GM12878 (cell line): ENCODE measurements at places on chromosomes 1 and 21. TPM values are rescaled to one million over a fixed set of nuclear protein-coding genes. Genes with fewer than 3 reads are reported as not detected.

The LMX1A gene
- total RNA-seq, result not detected in 2 replicates

The TFF1 gene
- 0.40 TPM in 1 of 2 replicates, not detected in the other for total RNA-seq

The TSPEAR gene
- not detected in 2 replicates for total RNA-seq

The RNPEP gene
- total RNA-seq, result 45.6 and 47.7 TPM in 2 replicates

GRCh38 chr1:223035724-223036478, 107.1 kb downstream of the TLR5 start:
- DNase-seq, result no peak

DNA sequence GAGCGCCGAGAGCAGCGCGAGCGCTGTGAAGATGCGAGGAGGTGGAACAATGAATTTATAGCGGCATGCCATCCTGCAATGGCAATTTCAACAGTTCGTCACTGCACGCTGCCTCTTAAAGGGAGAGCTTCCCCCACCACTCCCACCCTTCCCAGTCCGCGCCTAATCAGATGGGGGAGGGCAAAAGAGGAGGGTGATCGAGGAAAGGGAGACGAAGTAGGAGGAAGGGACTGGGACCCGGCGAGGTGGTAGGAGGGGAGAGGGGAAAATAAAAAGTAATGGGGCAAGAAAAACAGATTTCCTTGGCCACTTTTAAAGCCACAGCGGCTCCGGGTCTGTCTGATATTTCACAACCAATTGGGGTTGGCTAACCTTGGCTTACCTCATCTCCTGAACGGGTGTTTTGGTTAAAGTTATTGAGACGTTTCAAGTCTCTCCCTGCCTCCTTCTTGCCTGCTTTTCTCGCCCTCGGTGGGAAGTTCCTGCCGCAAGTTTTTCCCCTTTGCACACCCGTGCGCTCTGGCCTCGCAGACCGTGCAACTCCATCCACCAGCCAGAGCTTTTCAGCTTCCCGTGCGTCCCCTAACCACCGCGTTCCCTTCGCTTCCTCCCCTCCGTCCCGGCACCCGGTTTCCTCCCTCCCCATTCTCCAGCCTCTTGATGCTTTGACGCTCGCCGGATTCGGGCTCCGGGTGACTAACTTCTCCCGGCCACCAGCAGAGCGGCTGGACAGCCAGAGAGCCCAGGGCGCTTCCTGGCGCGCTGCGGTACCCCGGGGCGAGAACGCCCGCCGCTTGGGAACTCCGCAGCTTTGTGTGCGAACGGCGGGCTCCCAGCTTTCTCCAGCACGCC, at the start of gene ADAMTS5:
ADAMTS5 (minus strand) TSS at position 27 of the 852 bp plus-strand sequence. CDS start 697 bp downstream, outside the sequence.
- DNase-seq, result no peak

DNA sequence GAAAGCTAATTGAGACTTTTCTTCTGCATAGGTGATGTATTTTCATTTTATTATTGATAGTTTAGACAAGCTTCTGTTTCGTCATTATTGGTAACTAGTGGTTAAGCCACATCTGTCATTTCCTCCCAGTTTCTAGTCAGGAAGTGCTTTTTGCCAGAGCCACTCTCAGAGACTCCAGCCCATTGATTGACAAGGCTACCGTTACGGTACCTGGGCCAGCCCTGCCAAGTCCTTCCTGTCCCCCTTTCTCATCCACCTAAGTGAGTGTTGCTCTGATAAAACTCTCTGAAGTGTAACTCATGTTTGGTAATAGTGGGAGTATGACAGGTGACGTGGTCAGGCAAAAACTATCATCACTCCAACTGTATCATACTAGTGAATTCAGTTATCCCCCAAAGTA, 29.6 kb upstream of the AGL start:
- no peak for DNase-seq

GRCh38 chr1:177287994-177288393, 117.2 kb downstream of the BRINP2 start:
- no peak for DNase-seq

GRCh38 chr1:16063226-16063829, 10.1 kb downstream of the FAM131C start:
- no peak for DNase-seq

GRCh38 chr1:117587499-117588356, 18.1 kb upstream of the TENT5C start:
- DNase-seq, result no peak
